Daoy (cell line): ENCODE measurements at places on chromosomes 12 and 14. TPM values are rescaled to one million over a fixed set of nuclear protein-coding genes. Genes with fewer than 3 reads are reported as not detected.

KLHL42 gene
- total RNA-seq: 20.2 and 27.7 TPM in 2 replicates

DNA sequence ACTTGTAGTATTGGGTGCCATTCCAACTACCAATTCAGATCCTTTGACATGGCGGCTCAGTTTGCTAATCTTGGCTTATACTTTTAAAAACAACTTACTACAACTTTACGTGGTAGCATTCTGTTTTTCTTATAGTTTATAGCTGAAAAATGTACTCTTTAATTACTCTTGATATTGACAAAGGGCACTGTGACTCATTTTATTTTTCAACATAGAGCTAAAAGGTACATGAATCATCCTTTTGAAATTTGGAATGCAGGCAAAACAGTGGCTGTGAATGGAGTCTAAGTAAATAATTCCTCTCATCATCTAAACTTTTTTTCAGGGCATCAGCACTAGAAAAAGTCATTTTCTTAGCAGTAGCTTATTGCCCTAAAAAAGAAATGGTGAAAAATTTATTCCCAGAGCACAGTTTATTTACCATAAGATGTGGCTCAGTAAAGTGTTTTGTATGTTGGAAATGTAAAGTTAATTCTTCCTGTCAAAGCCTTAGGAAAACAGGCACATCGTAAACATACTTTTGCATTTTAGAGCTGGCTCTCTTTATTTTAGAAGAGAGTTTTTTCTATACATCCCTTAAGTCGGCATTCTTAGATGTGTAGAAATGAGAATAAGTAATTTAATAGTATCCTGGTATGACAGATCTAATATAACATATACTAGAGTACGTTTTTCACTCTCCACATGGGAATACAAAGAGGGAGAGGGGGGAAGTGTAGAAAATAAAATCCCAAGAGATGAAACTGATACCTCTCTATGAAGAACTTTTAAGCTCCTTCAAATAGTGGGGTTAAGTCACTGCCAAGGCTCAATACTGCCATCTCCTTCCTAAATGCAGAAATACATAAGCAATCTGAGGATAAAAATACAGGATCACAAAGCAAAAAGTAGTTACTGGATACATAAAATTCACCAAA, 55.2 kb downstream of the SLC25A21 start:
- peak; percentile 83 for DNase-seq

DNA sequence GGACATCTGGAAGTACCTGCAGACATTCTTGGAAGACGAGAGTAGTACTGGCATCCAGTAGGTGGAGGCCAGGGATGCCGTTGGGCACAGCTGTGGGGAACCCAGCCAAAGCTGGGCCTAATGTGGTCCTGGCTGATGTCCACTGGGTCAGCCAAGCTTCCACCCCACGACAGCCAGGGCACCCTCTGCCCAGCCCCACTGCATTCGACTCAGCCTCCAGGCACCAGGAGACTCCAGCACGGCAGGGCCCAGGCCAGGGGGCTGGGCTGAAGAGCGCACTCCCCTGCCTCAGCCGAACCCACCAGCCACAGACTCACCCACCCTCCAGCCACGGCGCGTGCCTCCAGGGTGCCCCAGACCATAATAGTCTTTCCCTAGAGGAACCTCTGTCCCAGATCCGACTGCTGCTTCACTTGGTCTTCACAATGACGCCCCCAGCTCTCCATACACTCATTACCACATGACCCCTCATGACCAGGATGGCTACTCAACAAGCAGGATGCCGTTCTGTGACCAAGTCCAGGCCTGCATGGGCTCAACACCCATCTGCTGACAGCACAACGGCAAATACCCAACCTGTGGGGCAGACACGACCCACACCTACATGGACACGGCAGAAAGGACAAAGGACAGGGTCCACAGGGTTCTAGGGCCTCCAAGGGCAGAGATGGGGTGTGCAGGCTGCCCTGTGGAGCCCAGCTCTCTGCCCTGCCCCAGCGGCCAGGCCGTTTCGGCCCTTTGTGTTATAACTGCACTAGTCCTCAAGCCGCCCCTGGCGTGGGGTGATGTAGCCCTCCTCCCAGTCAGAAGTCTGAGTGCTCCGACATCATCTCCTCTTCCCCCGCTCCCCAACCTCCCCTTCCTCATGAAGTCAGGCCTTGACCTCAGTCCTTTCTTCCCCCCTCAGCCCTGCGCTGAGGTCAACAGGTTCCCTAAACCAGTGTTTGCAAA, 22.8 kb downstream of the ITPK1 start:
- no peak for DNase-seq

CD4 gene
- total RNA-seq: not detected in 2 replicates

- peak; percentile 34 for DNase-seq
Measured at GRCh38 chr12:110796952-110797351, 49.8 kb upstream of the CCDC63 start.

- DNase-seq: peak; percentile 98
Measured at GRCh38 chr12:58877243-58877743, 43.0 kb downstream of the LRIG3 start.

DNA sequence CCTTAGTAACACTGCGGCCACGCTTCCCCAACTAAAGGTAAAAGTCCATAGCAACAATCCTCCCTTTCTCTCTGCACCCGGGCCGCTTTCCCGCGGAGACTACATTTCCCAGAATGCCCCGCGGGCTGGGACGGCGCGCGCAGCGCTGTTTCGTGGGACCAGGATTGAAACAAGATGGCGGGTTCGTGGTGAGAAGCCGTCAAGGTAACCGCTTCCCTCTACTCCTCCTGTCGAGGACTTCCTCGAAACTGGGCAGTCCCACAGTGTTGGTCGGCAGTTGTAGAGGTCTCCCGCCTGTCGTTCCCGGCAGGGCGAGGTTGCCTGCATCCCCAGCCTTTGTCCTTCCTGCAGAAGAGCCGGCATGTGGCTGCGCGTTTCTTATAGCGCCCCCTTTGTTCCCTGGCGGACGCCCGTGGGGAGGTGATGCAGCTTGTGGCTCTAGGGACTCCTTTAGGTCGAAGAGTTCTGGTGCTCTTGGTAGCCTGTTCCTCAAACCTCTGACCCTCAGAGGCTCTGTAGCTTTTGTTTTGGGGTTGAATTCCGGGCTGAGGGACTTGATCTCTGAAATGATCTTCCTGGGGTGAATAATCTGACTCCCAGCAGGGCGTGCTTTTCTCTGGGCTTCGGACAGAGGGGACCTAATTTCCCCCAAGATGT, at the start of gene MRPL42:
TSS of gene MRPL42 (plus strand) at position 164 of the 657 bp plus-strand sequence. CDS start 1,772 bp downstream, outside the sequence.
- peak; percentile 92 for DNase-seq

PIWIL1 gene
- total RNA-seq: 0.68 and 1.8 TPM in 2 replicates
